ENCODE measurements at places on chromosomes 16 and 17. TPM values are rescaled to one million over a fixed set of nuclear protein-coding genes. Genes with fewer than 3 reads are reported as not detected.

- no peak for DNase-seq
Measured at GRCh38 chr17:58332778-58333735, 4.5 kb upstream of the TSPOAP1 start.

GRCh38 chr16:76748461-76749348, 442.3 kb upstream of the MON1B start:
- DNase-seq = no peak

DNA sequence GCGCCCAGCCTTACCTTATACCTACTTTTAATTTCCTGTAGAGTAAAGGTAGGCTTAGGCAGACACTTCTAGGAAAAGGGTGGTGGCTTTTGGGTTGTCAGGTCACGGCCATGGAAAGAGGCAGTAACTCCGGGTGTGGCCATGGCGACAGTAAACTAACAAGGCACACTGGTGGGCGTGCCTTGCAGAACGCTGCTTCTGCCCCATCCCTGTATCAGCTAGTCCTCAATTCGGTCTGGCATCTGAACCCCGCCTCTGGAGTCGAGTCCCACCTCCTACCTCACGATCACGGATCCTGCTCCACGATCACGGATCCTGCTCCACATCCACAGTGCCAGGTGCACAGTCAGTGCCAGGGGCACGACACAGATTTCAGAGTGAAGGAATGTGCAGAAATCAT, 5.6 kb downstream of the ADCY9 start:
- no peak for DNase-seq

PPM1E gene
- 0.15 TPM for total RNA-seq

DNA sequence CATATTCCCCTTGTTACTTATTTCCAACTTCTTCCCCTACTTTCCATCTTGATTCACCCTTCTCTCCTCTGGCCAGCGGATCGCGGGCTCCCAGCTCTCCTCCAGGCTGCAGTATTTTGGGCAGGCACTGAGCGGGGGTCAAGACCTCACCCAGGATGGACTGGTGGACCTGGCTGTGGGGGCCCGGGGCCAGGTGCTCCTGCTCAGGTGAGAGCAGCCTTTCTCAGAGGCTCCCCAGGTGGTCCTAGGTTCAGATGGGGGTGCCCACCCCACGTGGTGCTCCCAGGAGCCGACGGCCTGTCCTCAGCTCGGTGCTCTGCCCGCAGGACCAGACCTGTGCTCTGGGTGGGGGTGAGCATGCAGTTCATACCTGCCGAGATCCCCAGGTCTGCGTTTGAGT, 16.0 kb downstream of the ITGAX start:
- no peak for DNase-seq

DNA sequence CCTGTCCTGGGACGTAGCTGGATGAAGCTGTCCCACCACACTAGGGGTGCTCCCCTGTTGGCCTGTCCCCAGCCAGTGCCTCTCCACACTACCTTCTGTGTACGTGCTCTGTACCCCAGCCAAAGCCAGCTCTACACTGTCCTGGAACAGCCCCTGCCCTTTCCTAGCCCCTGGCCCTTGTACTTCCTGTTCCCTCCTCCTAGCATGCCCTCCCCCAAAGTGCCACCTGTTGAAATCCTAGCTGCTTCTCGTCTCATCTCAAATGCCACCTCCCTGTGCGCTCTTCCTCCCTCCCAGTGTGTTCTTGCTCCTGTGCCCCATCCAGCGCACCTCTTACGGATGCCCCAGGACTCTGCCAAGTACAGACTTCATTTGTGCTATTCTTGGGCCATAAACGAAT, 33.5 kb downstream of the IRX3 start:
- DNase-seq = no peak

DNA sequence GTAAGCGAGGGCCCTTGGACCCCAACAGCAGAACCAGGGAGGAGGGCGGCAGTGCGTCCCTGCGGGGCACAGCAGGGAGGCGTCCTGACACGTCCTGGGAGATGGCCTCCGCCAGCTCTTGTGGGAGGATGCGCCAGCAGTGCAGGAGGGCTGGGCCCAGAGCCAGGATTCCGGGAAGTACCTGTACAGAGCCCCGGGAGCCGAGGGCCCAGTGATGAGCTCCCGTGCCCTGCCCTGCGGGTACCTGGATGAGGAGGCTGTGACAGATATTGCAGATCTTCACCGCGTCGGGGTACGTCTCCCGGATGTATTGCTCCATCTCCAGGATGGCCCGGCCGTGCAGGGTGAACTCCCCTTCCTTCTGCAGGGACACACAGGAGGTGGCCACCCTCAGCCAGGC, 23.1 kb downstream of the KDM8 start:
- no peak for DNase-seq

DNA sequence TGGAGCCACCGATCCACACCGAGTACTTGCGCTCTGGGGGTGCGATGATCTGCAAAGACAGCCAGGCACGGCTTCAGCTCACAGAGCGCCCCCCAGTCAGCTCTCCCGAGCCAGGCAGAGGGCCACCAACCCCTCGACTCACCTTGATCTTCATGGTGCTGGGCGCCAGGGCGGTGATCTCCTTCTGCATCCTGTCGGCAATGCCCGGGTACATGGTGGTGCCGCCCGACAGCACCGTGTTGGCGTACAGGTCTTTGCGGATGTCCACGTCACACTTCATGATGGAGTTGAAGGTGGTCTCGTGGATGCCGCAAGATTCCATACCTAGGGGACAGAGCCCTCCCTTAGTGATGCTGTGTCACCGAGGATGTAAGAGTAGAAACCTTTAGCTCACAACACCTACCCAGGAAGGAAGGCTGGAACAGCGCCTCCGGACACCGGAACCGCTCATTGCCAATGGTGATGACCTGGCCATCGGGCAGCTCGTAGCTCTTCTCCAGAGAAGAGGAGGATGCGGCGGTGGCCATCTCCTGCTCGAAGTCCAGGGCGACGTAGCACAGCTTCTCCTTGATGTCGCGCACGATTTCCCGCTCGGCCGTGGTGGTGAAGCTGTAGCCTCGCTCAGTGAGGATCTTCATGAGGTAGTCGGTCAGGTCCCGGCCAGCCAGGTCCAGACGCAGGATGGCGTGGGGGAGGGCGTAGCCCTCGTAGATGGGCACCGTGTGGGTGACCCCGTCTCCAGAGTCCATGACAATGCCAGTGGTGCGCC, 1.6 kb downstream of the ACTG1 start:
- DNase-seq = no peak

GP1BA gene
- total RNA-seq = not detected

C16orf54 gene
- total RNA-seq = not detected

DNA sequence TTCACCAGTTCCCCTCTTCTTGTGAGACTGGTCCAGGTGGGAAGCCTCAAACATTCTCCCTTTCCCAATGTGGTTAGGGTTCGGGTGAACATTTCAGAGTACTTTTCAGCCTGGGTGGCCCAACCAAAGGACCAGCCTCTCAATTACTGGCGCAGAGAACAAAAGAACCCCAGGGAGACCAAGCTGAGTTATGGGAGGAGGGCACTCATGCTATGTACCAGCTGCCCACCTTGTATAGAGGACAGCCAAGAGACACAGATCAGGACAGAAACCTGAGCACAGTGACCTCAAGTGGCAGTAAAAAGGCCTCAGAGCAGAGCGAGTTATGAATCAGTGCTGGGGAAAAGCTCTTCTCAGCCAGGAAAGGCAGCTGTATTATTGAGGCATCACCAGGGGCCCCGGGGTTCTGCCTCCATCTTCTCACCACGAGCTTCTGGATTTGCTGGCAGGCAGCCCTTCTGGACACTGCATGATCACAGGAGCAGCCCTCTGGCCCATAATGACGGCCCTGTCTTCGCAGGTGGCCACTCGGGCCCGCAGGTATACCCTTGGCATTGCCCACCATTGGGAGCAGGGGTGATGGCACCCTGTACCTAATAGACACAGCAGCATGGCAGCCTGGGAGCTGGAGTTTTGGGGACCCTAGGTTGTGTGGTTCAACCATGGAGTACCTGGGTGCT, 3.8 kb downstream of the G6PC3 start:
- DNase-seq = no peak

- DNase-seq = no peak
Measured at GRCh38 chr16:68445458-68445857, 2.9 kb downstream of the SMPD3 start.

DNA sequence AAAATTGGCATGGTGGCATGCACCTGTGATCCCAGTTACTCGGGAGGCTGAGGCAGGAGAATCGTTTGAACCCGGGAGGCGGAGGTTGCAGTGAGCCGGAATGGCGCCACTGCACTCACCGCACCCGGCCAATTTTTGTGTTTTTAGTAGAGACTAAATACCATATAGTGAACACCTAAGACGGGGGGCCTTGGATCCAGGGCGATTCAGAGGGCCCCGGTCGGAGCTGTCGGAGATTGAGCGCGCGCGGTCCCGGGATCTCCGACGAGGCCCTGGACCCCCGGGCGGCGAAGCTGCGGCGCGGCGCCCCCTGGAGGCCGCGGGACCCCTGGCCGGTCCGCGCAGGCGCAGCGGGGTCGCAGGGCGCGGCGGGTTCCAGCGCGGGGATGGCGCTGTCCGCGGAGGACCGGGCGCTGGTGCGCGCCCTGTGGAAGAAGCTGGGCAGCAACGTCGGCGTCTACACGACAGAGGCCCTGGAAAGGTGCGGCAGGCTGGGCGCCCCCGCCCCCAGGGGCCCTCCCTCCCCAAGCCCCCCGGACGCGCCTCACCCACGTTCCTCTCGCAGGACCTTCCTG, at the start of gene HBQ1:
TSS of gene HBQ1 (plus strand) at position 359 of the 575 bp plus-strand sequence. CDS start at position 387, 28 bp downstream.
- DNase-seq = no peak

GRCh38 chr17:3127451-3127850, at the start of gene OR1G1:
TSS of gene OR1G1 (minus strand) at chr17:3127551. CDS start at chr17:3127551, 0 bp downstream.
- no peak for DNase-seq

Measured in lower leg skin (tissue), 4 donors.